ENCODE measurements at places on chromosomes 5 and 9.

- DNase-seq, result peak; percentile 8
These were observed 31.8 kb upstream of the FOXB2 start for GRCh38 chr9:76987594-76988200.

GRCh38 chr5:107672211-107673038 lies 1.7 kb upstream of the EFNA5 start:
- DNase-seq, result peak; percentile 69

GRCh38 chr5:119016125-119016774 lies 27.9 kb upstream of the DTWD2 start:
- no peak for DNase-seq

GRCh38 chr9:136312436-136312835 lies 8.5 kb upstream of the CCDC187 start:
- DNase-seq, result no peak

- no peak for DNase-seq
These were observed 197.6 kb downstream of the NR3C1 start for GRCh38 chr5:143205883-143206195.
